NCI-H460 (cell line): ENCODE measurements at places on chromosomes 7 and 10.

GRCh38 chr10:74746813-74747212 is 79.6 kb upstream of the KAT6B start:
- no peak for DNase-seq

DNA sequence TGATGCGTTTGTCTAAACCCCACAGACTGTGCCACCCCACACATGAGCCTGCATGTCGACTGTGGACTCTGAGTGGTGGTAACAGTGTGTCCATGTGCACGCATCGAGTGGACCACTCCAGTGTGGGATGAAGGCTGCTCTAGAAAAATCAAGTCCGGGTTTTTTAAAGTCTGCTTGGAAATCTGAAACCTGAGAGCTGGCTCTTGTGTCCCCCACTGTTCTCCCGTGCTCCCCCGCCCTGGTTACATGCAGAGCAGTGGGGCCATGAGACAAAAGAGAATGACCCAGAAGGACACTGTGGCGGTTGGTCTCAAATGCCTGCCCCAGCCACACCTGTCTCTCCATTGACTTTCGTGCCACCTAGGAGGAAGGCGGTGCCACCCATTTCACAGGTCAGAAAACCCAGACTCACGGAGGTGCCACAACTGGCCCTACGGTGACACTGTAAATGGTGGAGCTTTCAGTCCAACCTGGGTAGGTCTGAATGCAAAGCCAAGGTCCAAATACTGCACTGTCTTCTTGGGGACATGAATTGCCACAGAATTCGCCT is 27.3 kb upstream of the PWWP2B start:
- DNase-seq, result no peak

DNA sequence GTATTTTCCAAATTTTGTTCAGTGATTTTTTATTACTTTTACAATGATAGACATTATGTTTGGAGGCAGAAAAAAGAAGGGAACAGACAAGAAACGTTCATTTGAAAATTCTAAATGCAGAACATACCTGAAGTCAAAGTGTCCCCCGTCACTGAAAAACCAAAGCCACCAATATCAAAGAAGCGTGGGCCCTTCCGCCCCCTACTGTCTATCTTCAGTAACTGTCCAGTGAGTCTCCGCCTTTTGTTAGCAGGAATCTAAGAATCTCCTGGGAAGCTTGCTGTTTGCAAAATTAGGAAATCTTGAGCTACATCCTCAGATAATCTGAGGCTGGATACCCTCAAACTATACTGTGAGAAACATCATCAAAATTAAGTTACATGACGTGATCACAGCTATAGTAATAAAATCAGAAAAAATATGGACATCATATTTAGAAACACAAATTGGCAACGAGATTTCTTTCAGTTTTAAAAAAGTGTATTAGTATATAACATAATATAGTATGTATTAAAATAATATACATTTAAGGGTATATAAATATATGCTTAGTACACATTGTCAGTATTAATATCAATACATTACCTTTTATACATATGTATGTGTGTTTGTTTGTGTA is 169.3 kb upstream of the AKR1E2 start:
- DNase-seq, result peak; percentile 59

GRCh38 chr10:88178758-88179157 is 315.3 kb downstream of the PTEN start:
- DNase-seq, result no peak

GRCh38 chr7:157881048-157881771 is 544.4 kb downstream of the DNAJB6 start:
- no peak for DNase-seq

DNA sequence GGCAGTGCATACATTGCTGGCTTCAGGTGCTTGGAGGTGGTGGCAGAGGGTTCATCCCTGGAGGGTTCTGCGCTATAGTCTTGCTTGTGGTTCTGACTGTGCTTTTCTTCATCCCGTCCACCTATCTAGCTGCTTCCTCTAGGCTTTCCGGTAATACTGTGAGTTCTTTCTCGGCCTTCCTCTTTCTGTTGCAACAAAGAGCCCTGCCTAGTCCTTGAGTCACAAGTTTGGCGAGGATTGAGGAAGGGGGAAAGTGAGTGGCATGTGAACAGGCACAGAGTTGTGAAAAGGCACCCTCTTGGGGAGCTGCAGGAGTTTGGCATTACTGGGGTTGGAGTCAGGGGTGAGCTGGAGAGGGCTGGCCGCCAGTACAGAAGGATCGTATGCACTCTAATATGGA is 123.0 kb downstream of the SH2D4B start:
- no peak for DNase-seq

DNA sequence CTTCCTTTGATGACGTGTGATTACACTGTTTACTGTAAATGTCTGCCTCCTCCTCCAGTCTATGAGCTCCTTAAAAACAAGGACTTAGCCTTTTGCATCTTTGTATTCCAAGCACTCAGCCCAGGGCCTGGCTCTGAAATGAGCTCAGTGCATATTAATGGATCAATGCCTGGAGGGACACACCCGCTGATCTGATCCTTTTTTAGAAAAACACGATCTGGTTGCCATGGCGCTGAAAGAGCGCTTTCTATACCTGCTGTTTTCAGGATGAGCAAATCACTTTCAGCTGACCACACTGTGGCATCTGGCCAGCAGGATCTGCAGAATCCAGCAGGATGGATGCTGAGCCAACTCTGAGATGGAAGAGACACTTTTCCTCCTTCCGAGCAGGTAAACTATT is 37.8 kb upstream of the GARS1 start:
- no peak for DNase-seq

DNA sequence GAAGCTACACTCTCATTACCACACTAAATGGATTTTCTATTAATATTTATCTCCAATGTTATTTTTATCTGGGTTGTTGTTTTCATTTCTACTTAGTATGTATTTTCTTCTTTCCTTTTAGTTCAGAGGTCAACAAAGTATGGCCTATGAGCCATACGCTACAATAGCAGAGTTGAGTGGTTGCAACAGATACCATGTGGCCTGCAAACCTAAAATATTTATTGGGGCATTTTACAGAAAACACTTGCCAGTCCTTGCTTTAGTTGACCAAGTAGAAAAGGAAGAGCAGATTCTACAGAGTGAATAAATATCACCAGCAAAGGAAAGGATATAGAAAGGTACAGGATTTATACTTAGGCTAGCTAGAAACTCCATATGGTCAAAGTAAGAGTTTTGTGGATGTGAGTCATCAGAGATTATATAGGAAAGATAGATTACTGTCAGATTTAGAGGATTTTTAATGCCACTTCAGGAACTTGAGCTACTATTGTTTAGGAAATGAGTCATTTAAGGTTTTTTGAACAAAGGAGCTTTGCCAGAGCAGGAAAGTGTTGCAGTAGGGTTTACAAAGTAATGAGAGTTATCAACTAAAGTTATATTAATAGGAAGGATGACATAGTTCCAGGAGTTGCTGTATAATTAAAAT is 323.3 kb upstream of the KAT6B start:
- DNase-seq, result no peak

DNA sequence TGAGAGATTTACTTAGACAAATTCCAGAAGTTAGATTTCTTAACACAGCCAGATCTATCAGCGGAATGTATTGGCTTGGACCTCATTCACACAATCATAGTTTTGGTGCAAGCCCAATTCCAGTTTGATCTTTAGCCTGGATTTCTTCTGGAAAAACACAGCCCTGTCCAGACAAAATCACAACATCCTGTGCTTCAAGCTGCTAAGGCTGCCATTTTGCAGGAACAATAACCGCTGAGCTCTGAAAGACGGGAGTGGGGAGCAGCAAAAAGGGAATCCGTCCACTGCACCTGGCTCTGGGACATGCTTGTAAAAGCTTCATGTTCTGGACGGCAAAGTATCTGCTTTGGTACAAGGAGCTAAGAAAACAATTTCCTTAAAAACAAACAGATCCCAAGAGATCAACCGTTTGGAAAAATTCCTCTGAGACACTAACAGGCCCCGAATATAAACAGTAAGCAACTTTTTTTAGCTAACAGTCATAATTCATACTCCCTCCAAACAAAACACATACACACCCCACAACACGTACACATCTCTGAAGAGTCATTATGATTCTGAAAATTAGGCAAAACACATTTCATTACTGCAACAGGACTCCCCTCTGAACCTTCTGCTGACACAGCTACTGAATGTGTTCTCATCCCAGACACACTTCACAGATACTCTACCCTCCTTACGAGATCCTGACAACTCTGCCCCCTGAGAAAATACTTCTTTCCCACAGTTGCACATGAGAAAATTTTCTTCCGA is 32.4 kb downstream of the ITIH5 start:
- no peak for DNase-seq

DNA sequence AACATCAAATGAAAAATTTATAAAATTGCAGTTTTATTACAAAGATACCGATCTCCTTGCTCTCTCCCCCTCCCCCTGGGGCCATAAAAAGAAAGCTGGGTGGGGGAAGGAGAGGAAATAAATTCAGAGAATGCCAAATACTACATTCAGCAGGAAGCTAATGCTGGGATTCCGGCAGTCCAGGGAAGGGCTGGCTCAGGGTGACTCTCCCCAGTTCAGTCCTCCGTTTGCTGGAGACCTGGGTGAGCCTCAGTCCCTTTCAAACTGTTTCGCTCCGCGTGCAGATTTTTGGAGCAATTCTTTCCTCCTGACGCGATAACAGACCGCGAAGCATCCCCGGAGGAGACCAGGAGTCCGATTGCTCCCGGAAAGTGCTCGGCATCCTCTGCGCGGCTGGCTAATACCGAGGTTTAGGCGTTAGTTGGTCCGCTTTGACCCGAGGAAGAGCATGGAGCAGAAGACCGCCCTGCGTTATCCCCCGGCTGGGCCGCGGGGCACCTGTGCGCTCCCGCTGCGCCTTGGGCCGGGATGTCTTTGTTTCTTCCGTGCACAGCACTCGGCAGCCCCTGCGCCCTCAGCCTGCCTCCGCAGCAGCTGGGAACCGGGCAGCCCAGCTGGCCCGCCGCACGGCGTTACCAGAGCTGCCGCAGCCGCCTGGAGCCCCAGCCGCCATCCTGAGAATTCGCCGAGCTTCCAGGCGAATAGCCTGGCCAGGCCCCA is 3.9 kb upstream of the HOXA2 start:
- DNase-seq, result no peak

DNA sequence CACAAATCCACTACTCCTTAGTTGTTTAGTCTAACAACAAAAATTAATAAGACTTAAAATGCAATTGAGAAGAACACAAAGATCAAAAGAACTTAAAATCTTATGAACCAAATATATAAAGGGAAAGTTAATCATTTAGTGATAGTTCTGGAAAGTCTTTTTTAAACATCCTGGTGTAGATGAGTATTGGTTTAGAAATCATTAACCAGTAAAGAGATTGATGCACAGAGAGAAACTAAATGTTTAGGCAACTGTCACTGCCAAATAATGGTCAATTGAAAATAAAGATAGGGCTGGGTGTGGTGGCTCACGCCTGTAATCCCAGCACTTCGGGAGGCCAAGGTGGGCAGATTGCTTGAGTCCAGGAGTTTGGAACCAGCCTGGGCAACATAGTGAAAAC is 44.9 kb downstream of the SP8 start:
- no peak for DNase-seq

DNA sequence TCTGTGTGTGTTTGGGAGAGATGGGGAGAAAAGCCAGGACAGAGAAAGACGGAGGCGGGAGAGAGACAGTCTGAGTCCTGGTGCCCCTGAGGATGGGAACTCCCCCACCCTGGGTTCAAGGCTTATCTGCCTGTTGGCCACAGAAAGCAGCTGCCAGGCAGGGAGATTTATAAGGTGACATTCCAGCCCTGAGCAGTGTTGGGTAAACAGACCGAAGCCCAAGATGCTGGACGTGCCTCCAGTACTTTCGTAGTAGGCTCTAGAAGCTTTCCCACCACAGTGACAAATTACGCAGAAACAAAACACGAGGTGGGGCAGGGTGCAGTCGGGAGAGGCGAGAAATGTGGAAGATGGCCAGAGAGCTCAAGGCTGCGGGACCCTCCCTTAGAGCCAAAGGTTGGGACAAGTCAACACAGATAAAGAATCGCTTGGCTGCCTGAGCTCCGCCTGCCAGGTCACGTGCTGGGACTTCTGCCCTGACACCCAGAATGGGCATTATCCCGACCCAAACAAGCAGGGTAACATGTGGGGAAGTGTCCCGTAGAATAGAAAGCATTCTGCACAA is 41.1 kb downstream of the CCDC3 start:
- DNase-seq, result no peak

DNA sequence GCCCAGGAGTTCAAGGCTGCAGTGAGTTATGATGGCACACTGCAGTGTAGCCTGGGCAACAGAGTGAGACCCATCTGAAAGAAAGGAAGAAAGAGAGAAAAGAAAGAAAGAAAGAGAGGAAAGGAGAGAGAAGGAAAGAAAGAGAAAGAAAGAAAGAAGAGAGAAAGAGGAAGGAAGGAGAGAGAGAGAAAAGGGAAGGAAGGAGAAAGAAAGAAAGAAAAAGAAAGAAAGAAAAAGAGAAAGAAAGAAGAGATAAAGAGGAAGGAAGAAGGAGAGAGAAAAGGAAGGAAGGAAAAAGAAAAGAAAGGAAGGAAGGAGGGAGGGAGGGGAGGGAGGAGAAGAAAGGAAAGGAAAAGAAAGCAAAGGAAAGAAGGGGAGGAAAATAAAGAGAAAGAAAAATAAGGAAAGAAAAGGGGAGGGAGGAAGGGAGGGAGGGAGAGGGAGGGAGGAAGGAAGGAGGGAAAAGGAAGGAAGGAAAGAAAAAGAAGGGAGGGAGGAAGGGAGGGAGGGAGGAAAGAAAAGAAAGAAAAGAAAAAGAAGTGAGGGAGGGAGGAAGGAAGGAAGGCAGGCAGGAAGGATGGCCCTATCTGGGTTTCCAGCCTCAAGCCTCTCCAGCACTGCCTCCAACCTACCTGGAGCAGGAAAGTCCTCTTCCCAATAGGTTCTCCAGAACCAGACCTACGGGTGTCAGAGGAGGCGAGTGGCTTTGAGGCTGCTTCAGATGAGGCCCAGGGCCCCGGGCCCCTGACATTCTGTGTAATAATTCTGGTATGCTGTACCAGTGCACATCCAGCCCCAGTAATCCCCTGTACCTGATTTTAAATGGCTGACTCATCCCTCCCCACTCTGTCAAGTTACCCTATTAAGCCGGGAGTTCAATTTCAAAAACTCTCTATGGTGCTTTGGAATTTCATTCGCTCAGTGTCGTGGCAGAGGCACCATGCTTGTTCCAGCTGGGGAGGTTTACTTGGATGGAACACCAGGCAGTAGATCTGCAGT is 6.8 kb upstream of the PARD3 start:
- DNase-seq, result no peak

DNA sequence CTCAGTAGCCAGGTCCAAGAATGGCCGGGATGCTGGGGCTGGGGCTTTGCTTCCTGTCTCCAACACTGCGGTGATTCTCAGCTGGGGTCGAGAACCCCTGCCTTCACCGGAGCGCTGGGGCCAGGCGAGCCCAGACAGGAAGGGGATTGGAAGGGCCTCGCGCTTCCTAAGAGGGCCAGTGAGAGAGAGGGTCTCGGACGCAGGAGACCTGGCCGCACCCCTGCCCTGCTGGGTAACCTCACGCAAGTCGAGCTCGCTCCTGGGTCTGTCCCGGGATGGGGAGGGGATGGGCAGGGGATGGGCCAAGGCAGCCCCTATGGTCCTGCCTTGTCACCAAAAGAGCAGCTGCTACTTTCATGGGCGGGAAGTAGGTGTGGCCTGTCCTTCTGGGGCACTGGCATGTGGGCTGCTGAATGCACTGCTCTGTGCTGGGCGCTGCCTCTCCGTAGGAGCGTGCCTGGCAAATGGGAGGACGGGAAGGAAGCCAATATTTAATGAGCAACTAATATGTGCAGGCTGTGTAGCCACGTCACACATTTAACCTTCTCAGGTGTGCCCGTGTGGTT is 20.0 kb downstream of the KCNK18 start:
- peak; percentile 13 for DNase-seq
